ENCODE measurements at places on chromosomes 4 and X. TPM values are rescaled to one million over a fixed set of nuclear protein-coding genes. Genes with fewer than 3 reads are reported as not detected.

Gene SLC34A2
- total RNA-seq = 17.4 TPM

Gene AMTN
- total RNA-seq = not detected

Gene POF1B
- total RNA-seq = 0.70 TPM

Gene LRAT
- 0.58 TPM for total RNA-seq

Gene PPP2R3B
- 69.5 TPM for total RNA-seq

Gene SPANXN3
- total RNA-seq = not detected

Gene TMPRSS11E
- 0.18 TPM for total RNA-seq
